ENCODE measurements at places on chromosomes 4 and X.

- no peak for DNase-seq
Observed at GRCh38 chr4:163976588-163976987, 482.1 kb downstream of the TMA16 start.

DNA sequence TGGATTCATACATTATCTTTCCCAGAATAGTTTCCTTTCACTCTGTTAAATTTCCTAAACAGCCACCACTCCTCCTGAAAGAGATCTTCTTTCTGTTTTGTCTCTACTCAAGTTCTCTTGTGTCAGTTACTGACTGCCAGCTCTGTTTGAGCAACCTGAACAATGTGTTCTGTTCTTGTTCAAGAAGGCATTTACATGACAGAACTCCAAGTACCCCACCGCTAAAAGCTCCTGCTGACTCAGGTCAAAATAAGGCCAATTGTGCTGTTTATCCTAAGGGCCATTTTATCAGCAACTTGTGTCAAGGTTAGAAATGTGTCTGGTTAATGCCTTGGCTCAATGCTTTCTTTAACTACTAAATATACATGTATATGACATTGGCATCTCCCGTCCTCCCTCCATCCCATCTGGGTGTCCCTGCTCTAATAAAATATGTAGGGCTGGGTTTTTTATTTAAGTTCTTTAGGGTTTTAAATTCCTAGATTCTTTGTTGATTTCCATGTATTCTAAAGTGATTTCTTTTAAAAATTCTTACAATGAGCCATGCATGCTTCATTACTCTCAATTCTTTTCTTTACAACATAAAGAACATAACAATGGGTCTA lies 144.3 kb upstream of the PAQR3 start:
- no peak for DNase-seq

- DNase-seq = no peak
Observed at GRCh38 chrX:105758754-105759153, 63.6 kb upstream of the NRK start.

- no peak for DNase-seq
Observed at GRCh38 chr4:48481581-48481980, 1.6 kb upstream of the SLC10A4 start.

- DNase-seq = no peak
Observed at GRCh38 chrX:111083081-111083480, 12.9 kb upstream of the PAK3 start.

DNA sequence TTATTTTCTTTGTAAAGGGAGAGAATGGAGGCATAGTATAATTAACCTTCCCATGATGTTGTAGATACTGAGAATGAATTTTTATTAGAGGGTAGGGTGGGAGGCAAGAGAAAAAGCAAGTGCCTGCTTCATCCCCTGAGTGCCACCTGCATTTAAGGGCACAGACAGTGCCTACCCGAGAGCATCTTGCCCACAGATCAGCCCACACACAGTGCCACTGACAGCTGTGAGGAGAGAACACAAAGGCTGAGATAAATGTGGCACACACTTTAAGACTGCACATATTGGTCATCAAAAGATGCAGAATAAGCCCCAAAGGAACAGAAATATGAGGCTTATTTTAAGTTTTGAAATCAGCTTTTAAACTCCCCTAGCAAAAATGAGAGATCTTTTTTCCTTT lies 250.8 kb downstream of the SLC39A8 start:
- no peak for DNase-seq

DNA sequence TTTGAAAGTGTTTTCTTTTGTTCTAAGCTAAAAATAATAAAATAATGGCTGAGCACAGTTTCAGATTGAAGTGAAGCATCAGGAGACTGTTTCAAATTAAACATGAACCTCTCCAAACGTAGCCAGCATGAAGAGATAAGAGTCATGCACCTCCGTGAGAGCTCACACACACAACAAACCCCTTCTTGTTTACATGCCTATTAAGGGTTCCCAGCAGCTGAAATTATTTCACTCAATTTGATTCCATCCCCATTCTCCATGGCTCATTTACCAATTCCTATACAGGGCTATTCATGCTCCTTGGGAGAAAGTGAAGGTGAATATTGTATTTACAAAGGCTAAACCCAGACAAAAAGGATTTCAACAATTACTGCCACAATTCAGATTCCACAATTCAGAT lies 954.1 kb upstream of the INTU start:
- DNase-seq = no peak

All from stromal cell of bone marrow (primary cell).